ENCODE measurements at places on chromosomes 2 and 18.

- DNase-seq = no peak
These were observed 54.3 kb downstream of the THOC1 start for GRCh38 chr18:213505-213904.

DNA sequence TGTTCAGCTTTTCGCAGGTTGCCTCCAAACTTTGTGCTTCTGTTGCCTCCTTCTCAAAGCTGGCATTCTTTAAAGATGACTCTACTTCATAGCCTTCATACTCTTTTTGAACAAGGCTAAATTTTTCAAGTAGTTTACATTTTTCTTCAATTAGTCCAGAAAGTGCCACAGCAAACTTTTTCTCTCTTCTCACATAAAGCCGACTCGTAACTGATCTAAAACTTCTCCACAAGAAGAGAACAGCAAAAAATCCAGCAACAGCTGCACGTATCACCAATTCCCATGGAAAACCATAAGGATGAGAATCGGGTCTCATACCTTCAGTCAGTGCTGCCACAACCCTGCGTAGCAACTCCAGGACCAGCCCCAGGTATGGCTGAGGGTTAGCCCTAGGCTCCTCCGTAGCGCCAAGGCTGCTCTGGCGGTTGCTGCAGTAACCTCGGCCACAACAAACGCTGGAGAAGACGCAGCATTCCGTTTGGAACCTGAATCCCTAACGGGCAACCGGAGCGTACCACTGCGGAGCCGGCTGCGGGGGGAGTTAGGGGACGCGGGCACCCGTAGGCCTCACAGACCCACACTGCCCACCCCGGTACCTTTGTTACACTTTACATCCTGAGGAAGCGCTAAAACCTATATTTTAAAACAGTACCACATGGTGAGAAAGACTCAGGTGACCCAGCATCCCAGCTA, at the start of gene CTAGE1:
TSS of gene CTAGE1 (minus strand) at position 420 of the 693 bp plus-strand sequence. CDS start at position 316, 104 bp downstream.
- DNase-seq = no peak

- DNase-seq = no peak
These were observed 135.0 kb upstream of the ALKAL2 start for GRCh38 chr2:422676-423435.

GRCh38 chr2:236665572-236666118, 96.0 kb downstream of the ACKR3 start:
- no peak for DNase-seq

DNA sequence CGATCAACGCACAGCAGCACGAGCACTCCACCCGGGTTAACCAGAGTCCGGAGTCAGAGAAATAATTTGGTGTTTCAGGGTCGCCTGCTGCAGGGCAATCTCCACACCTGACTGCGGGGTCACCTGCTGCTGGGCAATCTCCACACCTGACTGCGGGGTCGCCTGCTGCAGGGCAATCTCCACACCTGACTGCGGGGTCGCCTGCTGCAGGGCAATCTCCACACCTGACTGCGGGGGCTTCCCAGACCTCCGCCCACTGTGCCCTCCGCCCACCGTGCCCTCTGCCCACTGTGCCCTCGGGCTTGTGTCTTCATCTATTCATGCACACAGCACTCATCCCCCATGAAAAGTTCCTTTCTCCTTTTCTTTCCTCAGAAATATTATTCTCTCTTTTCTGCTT, 500.2 kb upstream of the SALL3 start:
- no peak for DNase-seq

- DNase-seq = no peak
These were observed 659.3 kb downstream of the ERBB4 start for GRCh38 chr2:211879323-211879722.

DNA sequence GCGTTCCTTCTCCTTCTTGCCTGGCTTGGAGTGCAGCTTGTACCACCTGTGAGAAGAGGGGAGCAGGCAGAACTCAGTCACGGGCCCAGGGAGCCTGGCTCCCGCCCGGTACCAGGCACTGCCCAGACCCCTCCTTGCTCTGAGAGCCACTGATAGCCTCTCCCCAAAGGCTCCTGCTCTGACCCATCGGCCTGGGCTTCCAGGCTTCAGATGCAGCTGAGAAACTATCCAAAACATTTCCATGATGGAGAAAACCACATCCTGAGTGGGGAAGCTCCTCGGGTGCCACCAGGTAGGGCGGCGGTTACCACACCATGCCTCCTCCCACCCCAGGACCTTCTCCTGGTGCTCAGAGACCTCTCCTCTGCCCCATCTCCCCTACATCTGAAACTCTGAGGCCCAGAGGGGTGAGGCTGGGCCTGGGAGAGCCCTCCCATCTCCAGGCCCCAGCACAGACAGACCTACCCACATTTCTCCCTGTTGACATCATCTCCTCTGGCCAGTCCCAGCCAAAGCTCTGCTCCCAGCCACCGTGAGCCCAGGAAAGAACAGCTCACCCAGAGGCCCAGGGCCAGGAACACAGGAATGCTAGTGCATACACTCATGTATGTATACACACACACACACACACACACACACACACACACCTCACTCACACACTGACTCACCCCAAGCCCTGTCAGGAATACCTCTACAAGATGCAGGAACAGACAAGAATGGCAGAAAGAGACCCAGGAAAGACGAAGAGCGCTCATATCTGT, 17.9 kb upstream of the SFXN5 start:
- no peak for DNase-seq

DNA sequence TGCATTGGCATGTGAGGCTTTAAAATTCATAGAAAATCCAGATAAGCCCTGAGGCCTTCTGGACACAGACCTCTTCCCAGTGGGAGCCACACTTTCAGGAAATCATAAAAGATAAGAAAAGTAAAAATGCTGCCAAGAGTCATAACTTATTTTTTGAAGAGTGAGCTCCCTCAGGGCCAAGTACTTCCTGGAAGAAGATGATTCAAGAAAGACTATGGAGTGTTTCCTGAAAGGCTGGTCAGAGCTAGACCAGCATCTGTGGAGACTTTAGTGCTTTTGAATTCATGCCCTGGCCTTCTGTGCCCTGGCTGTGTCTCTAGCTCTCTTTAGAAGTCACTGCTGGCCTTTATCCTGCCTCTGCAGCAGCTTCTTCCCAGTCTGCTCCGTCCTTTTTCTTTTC, 6.4 kb upstream of the XDH start:
- DNase-seq = no peak

DNA sequence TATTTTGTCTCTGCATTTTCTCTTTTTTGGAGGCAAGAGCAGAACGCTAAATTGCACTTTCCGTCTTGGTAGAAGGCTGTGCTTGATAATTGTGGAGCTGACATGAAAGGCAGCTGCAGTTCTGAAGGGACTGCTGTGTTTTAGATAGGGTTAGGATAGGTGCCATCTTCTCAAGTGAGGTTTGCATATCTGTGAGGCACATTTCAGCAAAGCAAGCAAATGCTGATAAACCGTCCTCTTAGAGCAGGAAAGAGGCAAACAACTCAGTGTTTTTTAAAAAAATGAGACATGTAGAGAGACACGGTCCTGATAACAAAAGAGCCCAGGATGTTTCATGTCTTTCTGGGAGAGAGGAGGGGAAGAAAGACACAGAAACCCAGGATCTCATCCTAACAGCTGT, 217.7 kb downstream of the SOCS6 start:
- DNase-seq = no peak

DNA sequence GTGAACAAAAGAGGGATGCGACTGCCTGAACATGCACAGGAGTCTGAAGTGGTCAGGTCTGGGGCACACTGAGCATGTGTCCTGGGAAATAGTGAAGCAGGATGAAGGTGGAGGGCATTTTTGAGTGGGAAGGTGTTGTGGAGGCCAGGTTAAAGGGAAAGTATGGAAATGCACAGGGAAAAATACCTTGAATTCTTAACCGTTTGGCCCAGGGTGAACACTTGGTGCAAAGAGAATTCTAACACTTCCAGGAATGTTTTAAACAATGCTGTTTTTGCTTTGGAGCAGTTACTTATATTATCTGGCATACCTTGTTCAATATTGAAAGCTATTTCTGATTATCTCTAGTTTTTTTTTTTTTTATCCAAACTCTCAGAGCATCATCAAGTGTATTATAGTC, 623.5 kb downstream of the DCC start:
- DNase-seq = no peak

- DNase-seq = no peak
These were observed 637.5 kb downstream of the MBD2 start for GRCh38 chr18:53586923-53587322.

GRCh38 chr2:85718009-85718391, 23.8 kb downstream of the GNLY start:
- DNase-seq = no peak

GRCh38 chr2:45567288-45567963, 43.6 kb downstream of the SRBD1 start:
- no peak for DNase-seq

- DNase-seq = no peak
These were observed 41.1 kb downstream of the CDCA7 start for GRCh38 chr2:173395567-173396351.

DNA sequence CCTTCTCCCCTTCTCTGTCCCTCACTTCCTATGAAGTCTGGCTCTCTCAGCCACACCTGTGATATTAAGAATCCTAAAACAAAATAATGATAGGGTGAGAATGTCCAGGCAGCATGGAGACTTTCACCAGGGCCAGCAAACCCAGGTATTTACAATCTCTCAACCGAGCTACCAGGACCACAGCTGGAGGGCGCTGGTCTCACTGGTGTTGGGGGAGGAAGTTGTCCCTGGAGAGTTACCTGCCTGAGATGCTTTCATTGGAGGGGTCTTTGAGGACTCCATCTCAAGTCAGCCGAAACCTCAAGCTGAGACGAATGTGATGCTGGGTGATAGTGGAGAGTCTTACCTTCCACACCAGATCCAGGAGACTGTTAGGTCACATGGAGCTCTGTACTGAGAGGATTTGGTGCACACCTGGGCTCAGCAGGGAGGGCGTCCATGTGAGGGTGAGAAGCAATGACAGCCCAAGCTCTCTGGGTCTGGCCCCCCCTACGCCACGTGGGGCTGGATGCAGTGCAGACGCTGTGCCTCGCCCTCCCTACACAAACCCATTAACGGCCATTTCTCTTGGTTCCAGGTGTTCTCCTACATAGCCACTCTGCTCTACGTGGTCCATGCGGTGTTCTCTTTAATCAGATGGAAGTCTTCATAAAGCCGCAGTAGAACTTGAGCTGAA, 27.4 kb downstream of the MAL start:
- DNase-seq = no peak

GRCh38 chr2:132664096-132664495, 5.9 kb downstream of the LYPD1 start:
- no peak for DNase-seq

GRCh38 chr2:201781557-201782051, 871 bp upstream of the ALS2 start:
- DNase-seq = no peak

- no peak for DNase-seq
These were observed 42.5 kb upstream of the NFATC1 start for GRCh38 chr18:79353267-79353666.

DNA sequence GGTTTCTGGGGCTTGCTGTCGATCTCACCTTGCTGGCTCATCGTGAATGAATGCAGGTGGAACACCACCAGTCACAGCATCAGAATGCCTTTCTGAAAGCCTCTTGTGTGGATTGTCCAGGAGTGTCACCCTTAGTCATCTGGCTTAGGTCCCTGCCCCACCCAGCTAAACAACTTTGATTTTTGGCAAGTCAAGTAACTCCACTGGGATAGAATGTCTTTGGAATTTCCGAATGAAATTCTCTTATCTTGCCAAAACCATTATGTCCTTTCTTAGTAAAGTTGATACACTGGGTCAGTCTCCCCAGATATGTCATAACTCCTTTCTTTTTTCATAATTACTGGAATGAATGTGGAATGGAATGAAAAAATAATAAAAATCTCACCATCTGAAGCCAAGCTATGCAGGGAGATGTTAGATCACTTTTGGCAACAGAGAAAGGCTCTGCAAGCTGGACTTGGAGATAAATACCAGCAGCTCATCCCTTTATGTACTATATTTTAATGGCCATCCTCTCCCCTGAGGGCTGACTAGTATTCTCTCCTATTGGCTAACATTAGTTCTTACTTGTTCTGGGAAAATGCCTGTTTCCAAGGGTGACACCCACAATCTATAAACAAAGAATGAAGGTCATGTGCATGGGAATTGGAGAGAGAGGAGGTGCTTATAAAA, 35.4 kb downstream of the INSIG2 start:
- DNase-seq = no peak

DNA sequence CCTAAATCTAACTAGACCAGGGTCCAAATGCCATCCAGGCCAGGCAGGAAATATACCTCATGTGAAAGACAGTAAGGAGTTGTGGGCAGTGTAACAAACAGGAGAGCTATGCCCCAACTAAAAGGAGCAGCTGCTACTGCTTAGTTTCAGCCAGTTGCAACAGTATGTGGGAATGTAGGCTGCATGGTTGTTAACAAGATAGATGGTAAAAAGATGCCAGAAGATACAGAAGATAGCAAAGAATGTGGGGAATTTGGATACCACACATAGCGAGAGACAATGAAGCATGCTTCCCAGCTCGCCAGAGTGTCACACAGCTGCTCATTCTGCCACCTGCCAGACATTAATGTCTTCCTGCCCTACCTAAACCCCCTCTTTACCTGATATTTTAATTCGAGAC, 39.4 kb upstream of the CYBRD1 start:
- DNase-seq = no peak

- DNase-seq = no peak
These were observed 101.3 kb downstream of the INHBB start for GRCh38 chr2:120447127-120447785.

All from stimulated activated naive CD4-positive, alpha-beta T cell treated with Interleukin-2 at 50 U/mL for 16 hours (primary cell).